ENCODE measurements at places on chromosomes 2 and 18.

DNA sequence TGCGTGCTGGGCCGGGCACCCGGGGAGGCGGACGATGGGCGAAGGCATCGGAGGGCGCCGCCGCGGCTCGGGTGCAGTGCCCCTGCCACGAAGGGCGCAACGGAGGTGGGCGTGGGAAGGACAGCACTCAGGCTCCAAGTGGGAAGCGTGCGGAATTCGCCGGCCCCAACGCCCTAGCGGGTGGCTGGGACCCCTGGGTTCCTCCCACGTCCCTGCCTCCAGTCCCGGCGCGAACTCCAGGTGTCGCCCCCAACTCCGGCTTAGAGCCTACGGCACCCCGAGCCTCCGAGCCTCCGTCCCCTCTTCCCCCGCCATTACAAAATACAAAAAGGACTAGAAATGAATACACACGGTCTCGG is 1.3 kb downstream of the CYP27C1 start:
- no peak for DNase-seq

- no peak for DNase-seq
Observed at GRCh38 chr2:219024059-219024458, 17.3 kb downstream of the CFAP65 start.

DNA sequence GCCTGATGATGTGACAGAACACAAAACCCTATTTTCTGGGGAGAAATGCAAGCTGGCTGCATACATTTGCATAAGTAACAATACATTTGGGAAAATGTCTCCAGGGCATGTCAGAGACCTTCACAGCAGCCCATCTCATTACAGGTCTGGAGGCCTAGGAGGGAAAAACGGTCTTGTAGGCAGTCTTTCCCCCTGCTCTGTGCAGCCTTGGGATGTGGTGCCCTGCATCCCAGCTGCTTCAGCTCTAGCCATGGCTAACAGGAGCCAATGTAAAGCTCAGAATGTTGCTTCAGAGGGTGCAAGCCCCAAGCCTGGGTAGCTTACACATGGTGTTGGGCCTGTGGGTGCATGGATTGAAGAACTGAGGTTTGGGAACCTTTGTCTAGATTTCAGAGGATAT is 133.0 kb downstream of the CCDC178 start:
- no peak for DNase-seq

DNA sequence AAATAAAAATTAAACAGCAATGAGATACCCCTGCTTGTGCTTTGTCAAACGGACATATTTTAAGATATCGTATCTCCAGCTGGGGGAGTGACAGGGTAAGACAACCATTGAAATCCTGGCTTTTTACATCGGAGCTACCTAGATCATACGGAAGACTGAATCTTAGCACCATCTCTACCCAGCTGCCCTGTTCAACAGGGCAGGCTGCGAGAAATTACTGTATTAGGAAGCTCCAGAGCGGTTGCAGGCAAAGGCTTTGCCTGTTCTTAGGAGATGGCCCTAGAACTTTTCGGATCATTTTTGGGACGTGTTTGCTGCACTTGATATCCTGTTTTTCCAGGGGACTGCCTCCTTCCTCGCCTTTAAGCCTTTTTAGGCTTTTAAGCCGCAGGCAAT is 2.0 kb upstream of the PRKCE start:
- DNase-seq, result no peak

DNA sequence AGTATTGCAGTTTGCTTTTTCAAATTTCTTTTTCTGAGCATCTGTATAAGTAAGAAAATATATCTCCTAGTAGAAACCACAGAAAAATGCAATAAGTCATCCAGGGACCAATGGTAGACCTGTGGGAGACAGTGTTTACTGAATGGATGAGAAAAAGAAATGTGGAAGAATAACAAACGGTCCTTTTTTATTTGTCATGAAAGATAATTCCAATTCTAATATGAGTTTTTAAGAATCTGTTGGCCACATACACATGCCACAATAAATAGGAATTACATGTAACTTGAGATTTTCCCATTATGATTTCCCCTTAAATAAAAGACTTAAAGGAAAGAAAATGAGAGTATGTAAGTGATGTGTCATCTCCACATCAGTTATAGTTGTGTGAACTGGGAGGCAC is 107.7 kb upstream of the RAB27B start:
- DNase-seq, result no peak

- no peak for DNase-seq
Observed at GRCh38 chr2:11228692-11229091, 73.4 kb downstream of the SLC66A3 start.

- no peak for DNase-seq
Observed at GRCh38 chr2:205715831-205716525, 33.7 kb downstream of the NRP2 start.

DNA sequence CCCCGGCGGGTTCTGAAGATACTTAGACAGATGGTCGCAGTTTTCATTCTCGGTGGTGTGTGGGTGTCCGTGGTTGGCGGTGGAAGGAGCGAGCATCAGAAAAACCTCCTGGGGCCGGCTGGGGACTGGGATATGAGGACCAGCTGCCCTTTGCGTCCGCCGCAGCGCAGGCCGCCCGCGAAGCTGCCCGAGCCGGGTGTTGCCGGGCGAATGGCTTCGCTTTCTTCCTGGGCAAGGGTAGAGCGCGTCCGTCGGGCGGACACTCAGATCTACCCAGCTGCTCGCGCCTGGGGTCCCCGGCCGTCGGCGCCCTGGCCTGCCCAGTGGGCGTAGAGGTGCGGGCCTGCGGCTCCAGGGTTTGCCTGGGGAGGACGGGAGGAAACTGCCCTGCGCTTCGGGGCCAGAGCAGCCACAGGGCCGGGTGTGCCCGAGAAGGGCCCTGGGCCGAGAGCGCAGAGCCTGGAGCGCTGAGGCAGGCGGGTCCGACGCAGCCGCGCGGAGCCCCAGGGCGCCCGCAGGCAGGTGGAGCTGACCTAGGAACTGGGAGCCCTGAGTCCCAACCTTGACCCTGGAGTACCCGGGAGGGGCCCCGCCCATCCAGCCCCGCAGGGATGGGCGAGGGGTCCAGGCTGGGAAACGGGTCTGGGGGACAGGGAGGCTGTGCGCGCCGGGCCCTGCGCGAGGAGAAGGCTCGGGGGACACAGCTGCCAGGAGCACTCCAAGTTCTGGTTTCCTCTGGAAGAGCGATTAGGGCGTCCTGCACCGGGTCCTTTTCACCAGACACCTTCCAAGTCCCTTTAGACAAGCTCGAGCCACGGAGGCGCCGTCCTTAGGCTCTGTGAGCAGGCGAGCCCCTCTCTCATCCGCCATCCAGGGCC is 1.3 kb downstream of the TWIST2 start:
- no peak for DNase-seq

DNA sequence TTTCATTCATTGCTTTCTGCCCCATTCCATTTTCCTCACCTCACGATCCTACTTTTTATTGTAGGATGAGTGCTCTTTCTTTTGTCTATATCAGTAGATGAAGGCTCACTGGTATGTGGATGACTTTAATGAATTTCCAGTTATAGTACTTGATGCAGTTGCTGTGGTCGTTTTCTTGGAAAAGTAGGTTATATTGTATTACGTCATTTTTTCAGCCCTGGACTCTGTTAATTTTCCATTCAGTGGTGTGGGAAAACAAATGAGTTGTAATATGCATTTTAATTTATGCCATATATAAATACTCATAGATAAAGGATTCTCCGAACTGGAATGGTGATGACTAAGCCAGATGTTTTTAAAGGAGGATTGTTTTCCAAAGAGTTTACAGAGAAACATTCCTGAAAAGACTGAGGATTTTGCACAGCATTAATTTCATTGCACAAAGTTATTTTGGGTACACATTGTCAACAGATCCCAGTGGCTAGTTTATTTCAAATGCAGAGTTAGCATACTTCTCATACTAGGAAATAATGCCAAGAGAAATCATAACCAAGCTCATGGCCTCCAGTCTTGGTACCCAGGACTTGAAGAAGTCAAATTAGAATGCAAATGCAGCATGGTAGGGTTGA is 189.7 kb downstream of the PAX3 start:
- no peak for DNase-seq

All from midbrain (tissue), 1 donor.